NCI-H1092 (cell line): ENCODE measurements at places on chromosomes 13 and 19.

DNA sequence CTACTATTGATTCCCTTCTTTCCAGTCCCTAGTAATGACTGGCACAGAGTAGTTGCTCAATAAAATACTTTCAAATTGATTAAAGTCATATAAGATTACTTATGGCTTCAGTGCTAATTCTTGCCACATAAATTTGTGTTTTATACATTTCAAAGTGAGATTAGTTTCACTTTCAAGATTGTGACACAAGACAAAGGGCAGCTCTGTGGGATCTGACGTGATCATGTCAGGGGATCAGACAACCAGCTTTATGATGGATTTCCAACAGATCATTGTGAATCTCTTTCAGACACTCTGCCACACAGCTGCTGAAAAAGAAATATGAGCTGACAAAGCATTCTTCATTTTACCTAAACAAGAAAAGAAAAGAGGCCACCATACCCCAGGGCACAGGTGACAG is 73.4 kb upstream of the POMP start:
- DNase-seq: no peak

DNA sequence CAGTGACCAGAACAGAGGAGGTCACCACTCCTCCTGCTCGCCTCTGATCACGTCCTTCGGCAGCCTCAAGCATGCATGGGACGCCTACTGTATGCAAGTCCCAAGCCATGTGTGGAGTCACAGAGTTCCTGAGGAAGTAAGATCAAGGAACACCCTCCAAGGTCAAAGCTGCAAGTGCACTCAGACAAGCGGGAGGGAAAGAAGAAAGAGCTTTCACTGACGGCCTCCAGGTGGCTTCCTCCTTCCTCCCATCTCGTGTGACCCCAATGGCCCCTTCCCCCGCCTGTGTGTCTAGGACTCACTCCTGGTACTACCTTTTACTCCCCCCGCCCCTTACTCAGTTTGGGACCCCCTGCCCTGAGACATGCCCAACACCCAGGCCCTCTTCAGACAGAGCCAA is 6.1 kb downstream of the HAUS8 start:
- DNase-seq: no peak

- DNase-seq: no peak
Observed at GRCh38 chr19:18346091-18346490, 5.7 kb downstream of the PGPEP1 start.

- no peak for DNase-seq
Observed at GRCh38 chr13:93689333-93689732, 462.7 kb downstream of the GPC6 start.

- DNase-seq: no peak
Observed at GRCh38 chr19:10173527-10173926, 21.2 kb downstream of the DNMT1 start.

DNA sequence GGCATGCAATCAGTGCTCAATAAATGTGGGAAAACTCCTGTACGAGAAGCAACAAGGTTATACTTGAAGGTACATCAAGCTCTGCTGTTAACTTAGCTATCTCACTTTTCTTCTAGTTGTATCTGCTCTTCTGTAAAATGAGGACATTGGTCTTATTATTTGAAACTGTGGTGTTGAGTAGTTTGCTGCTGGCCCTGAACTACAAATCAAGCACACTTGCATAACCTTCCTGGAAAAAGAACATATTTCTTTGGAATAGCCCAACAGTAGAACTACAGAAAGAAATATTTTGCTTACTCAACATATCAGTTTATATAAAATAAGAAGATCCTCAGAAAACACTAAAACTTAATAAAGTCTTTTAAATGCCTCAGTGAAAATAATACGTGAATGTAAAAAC is 203.0 kb downstream of the KCTD12 start:
- DNase-seq: no peak

DNA sequence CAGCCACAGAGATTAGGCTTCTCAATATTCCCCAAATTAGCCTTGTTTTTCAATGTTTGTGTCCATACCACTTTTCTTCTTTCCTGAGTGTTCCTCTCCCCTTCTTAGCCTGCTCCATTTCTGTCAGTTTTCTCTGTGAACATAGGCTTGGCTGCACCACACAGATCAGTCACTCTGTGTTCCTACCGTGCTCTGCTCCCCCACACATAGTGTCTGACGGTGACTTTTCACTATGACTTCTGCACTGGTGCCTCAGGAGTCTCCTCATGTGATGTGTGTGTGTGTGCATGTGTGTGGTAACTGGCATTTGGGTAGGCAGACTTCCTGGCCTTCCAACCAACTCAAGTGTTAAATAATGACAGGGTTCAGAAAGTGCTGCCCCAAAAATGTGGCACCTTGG is 47.9 kb upstream of the MYCBP2 start:
- no peak for DNase-seq

DNA sequence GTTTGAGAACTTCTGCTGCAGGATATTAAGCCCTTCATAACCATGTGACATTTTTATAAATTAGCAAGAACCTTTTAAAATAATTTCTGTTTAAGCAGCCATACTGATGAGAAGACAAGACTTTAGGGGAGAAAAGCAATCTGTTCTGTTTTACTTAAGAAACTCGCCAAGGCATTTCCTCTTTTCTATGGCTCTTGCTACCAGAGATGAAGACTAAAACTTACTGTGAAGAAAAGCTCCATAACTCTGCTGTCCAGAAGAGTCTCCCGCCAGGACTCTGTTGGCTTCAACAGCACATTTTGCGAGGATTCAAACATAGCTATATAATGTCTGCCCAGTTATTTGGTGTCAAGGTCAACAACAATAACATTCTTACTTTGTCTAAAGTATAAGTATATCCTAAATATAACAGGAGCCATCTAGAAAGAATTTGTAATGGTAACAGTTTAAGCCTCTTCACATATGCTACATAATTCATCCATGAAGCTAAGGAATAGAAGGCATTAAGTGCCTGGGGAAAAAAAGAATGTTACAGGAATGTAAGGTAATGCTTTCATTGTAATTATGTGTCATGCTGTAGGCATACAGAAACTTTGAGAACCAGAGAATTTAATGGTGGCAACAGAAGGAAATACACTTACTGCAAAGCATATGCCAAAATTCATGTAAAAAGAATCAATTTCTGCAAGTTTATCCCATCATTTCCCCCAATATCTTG is 53.2 kb upstream of the EEF1AKMT1 start:
- no peak for DNase-seq

- DNase-seq: no peak
Observed at GRCh38 chr13:73832128-73832588, 302.0 kb downstream of the KLF12 start.
